ENCODE measurements at places on chromosomes 1 and 21. TPM values are rescaled to one million over a fixed set of nuclear protein-coding genes. Genes with fewer than 3 reads are reported as not detected.

The ABCA4 gene
- not detected for polyA plus RNA-seq

The GSTM4 gene
- polyA plus RNA-seq: 33.4 TPM

The CCDC185 gene
- polyA plus RNA-seq: not detected

DNA sequence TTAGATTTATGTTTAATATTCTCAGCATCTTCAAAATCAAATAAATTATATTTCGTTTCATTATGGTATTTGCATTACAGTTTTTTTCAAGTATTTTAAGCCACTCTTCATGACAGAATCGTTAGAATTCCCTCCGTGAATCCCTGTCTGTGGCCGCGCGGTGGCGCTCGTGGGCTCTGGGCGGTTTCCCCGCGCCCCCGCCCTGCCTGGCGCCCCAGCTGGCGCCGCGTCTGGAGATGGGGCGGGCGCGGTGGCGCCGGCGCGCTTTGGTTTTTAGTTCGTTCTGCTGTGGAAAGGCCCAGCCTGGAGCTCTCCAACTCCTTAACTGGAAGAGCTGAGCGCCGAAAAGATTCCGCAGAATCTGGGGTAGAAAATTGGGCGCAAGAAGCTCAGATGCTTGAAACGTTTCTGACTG is 25.7 kb downstream of the PRMT2 start:
- peak overlapping the region; percentile 64 for H3K4me3 ChIP-seq
- H3K36me3 ChIP-seq: peaks cover 26% of the 10 kb centered on the region
- H3K27ac ChIP-seq: peak overlapping the region; percentile 74

DNA sequence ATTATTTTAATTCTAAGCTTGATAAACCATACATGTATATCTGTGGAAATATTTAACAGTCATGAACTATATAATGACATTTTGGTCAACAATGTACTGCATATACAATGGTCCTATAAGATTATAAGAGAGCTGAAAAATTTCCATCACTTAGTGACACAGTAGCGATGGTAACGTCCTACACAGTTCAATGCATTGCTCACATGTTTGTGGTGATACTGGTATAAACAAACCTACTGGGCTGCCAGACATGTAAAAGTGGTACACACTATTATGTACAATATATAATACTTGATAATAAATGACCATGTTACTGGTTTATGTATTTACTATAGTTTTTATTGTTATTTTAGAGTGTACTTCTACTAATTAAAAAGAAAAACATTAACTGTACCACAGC is 841.9 kb downstream of the LTN1 start:
- H3K27ac ChIP-seq: no peak overlapping the region
- H3K36me3 ChIP-seq: no peaks in the 10 kb centered on the region
- no peaks in the 10 kb centered on the region for H3K27me3 ChIP-seq
- H3K4me3 ChIP-seq: no peak overlapping the region
- no peak for DNase-seq

GRCh38 chr1:184163674-184164465 is 112.3 kb downstream of the TSEN15 start:
- H3K27ac ChIP-seq: no peak overlapping the region
- H3K27me3 ChIP-seq: peaks cover 7% of the 10 kb centered on the region
- no peak overlapping the region for H3K4me3 ChIP-seq
- peaks cover 2% of the 10 kb centered on the region for H3K4me1 ChIP-seq
- no peaks in the 10 kb centered on the region for H3K36me3 ChIP-seq

DNA sequence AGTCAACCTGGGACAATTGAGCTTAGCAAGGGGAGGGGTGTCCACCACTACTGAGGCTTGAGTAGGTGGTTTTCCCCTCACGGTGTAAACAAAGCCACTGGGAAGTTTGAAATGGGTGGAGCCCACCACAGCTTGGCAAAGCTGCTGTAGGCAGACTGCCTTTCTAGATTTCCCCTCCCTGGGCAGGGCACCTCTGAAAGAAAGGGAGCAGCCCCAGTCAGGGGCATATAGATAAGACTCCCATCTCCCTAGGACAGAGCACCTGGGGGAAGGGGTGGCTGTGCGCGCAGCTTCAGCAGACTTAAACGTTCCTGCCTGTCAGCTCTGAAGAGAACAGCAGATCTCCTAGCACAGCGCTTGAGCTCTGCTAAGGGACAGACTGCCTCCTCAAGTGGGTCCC is 758.4 kb downstream of the LTN1 start:
- no peak overlapping the region for H3K4me3 ChIP-seq
- no peaks in the 10 kb centered on the region for H3K36me3 ChIP-seq
- DNase-seq: no peak
- no peaks in the 10 kb centered on the region for H3K4me1 ChIP-seq
- H3K27me3 ChIP-seq: peaks cover 3% of the 10 kb centered on the region
- no peak overlapping the region for H3K27ac ChIP-seq

DNA sequence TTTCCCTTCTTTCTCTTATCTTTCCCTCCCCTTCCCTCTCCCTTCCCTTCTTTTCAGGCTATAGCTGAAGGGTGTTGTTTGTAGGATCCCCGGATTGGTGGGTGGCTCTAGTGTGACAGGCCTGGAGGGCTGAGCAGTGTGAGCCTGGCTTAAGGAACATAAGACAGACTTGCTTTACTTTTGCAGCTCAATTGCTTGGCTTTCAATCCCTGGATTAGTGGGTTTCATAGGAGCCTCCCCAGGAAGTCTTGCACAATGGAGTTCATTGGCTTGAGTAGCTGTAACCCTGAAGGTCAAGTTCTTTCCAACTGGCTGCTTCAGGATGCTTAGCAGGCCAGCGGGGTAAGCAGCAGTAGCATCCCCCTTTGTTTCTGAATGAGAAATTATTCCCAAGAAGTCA is 126.7 kb downstream of the CAMTA1 start:
- no peak overlapping the region for H3K27ac ChIP-seq
- H3K4me1 ChIP-seq: no peaks in the 10 kb centered on the region
- H3K27me3 ChIP-seq: peaks cover 2% of the 10 kb centered on the region
- H3K36me3 ChIP-seq: no peaks in the 10 kb centered on the region
- no peak for DNase-seq

Measured in immature natural killer cell (primary cell).